ENCODE measurements at places on chromosomes 3 and 15. TPM values are rescaled to one million over a fixed set of nuclear protein-coding genes. Genes with fewer than 3 reads are reported as not detected.

DNA sequence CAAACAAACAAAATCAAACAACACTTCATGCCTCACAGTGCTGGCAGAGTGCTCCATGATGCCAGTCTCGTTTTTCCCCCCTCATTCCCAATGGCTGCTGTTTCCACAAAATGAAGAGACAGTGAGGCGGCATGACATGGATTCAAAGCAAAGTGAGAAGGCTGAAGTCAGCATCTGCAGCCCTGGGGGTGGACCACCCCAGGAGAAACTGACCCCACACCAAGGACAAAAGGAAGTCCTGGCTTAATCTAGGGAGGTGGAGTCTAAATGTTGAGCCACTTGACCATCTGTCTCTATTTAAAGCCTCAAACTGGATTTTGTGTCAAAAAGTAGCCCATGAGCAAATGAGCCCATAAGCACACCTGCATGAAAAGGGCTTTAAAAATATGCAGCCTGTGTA lies 151.2 kb upstream of the RORA start:
- no peak overlapping the region for H3K27ac ChIP-seq
- no peak for DNase-seq
- no peaks in the 10 kb centered on the region for H3K36me3 ChIP-seq
- no peaks in the 10 kb centered on the region for H3K4me1 ChIP-seq
- H3K27me3 ChIP-seq: no peaks in the 10 kb centered on the region

DNA sequence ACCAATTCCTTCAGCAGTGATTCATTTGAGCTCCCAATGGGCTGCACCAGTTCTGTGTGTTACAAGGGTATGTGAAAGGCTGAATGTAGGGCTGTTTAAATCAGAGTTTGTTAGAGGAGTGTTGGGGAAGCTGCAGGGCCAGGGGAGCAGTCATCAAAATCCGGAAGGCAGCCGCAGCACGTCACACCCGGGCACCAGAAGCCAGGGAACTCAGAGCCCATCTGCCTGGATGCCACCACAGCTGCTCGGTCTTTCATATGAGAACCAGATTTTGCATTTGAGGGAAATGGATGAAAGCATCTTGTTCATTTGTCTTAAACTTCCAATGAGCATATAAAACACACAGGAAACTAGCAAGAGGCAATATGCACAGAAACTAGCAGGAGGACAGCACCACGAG lies 24.2 kb upstream of the NEO1 start:
- no peaks in the 10 kb centered on the region for H3K27me3 ChIP-seq
- no peak overlapping the region for H3K4me3 ChIP-seq
- DNase-seq: no peak
- H3K36me3 ChIP-seq: no peaks in the 10 kb centered on the region

- no peak overlapping the region for H3K27ac ChIP-seq
- H3K4me1 ChIP-seq: no peaks in the 10 kb centered on the region
- H3K36me3 ChIP-seq: peaks cover 2% of the 10 kb centered on the region
- DNase-seq: no peak
Measured at GRCh38 chr15:33810806-33811205, 157.5 kb upstream of the CHRM5 start.

DNA sequence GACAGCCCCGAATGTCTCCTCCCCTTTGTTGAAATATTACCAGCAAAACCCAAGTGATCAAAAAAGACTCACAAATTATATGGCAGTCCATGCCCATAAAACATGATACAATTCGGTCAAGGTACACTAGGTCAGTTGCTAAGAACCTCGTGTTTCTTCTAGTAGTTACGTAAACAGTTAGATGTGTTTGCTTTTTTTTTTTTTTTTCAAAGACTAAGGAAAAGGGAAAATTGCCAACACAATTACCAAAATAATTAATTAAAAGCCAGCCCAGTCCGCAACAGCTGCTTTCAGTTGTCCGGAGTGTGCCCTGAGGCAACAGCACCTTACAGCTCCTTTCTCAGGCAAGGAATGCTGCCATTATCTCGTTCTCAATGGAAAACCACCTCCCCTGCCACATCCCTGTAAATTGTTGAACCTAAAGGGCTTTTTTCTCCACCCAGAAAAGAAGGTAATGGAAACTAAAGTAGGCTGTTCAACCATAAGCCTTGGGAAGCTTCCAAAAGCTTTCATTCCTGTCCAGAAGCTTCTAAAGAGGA lies 129.2 kb upstream of the TSC22D2 start:
- H3K4me1 ChIP-seq: peaks cover 30% of the 10 kb centered on the region
- H3K4me3 ChIP-seq: no peak overlapping the region
- no peaks in the 10 kb centered on the region for H3K36me3 ChIP-seq
- H3K27me3 ChIP-seq: no peaks in the 10 kb centered on the region
- DNase-seq: no peak

- H3K27me3 ChIP-seq: no peaks in the 10 kb centered on the region
- no peak overlapping the region for H3K4me3 ChIP-seq
- no peaks in the 10 kb centered on the region for H3K36me3 ChIP-seq
- no peak for DNase-seq
- H3K4me1 ChIP-seq: no peaks in the 10 kb centered on the region
Measured at GRCh38 chr15:33932734-33933133, 35.6 kb upstream of the CHRM5 start.

GRCh38 chr3:133381346-133382109 lies 18.3 kb upstream of the BFSP2 start:
- H3K4me3 ChIP-seq: no peak overlapping the region
- H3K27ac ChIP-seq: peak overlapping the region; percentile 9
- peaks cover 12% of the 10 kb centered on the region for H3K4me1 ChIP-seq
- no peaks in the 10 kb centered on the region for H3K27me3 ChIP-seq
- DNase-seq: no peak

DNA sequence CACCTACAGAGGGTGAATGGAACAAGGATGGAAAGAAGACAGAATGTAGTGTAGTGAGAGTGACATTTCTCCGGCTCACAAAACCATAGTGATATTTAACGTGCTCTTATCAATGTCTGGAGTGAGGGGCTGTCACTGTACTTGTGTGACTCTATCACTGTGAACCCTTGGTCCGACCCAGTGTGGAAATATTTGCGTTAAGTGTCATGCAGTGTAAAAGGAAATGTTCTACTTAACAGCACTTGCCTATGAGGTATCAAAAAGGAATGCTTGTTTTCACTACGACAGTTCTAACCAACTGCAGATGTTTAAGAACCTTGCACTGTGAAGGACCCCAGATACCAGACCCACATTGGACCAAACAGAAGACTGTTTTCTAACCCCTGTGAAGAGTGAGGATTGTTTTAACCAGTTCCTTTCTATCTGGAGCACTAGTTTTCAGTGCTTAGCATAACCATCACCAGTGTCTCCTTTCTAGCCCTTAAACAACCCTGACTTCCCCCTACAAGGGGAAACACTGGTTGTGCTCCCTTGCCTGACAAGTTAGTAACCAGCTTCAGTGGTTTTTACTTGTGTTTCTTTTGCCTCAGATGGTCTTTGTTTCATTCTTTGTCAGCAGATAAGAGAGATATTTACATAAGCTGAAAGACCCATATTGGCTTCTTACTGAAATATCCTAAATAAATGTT lies 144.7 kb upstream of the ABHD17C start:
- no peaks in the 10 kb centered on the region for H3K4me1 ChIP-seq
- no peaks in the 10 kb centered on the region for H3K27me3 ChIP-seq
- H3K36me3 ChIP-seq: peaks cover 22% of the 10 kb centered on the region
- H3K27ac ChIP-seq: no peak overlapping the region

- peak overlapping the region; percentile 97 for H3K27ac ChIP-seq
- H3K4me1 ChIP-seq: peaks cover 34% of the 10 kb centered on the region
- H3K4me3 ChIP-seq: peak overlapping the region; percentile 42
- H3K36me3 ChIP-seq: peaks cover 6% of the 10 kb centered on the region
- DNase-seq: peak; percentile 46
Measured at GRCh38 chr3:36969540-36970432, 23.1 kb downstream of the EPM2AIP1 start.

- peaks cover 14% of the 10 kb centered on the region for H3K4me1 ChIP-seq
- no peak overlapping the region for H3K27ac ChIP-seq
Measured at GRCh38 chr3:183178833-183179549, 16.5 kb upstream of the LAMP3 start.

DNA sequence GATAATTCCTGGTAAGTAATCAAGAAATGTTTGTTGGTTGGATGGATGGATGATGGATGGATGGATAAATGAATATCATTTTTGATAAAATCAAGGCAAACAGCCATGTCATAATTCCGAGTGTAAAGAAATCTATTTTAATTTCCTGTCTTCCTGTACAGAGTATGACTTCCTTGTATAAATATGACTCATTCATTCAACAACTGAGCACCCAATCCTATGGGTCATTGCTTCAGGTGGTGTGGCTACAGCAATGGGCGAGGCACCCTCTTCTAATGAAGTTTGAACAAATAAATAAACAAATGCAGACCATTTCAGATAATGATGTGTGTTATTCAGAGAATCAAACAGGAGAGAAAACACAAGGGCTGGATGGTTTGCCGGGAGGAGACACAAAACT lies 198.7 kb downstream of the TNIK start:
- H3K36me3 ChIP-seq: no peaks in the 10 kb centered on the region
- DNase-seq: no peak
- no peak overlapping the region for H3K27ac ChIP-seq
- no peaks in the 10 kb centered on the region for H3K27me3 ChIP-seq
- no peak overlapping the region for H3K4me3 ChIP-seq

GRCh38 chr3:67384760-67385397 lies 269.5 kb downstream of the SUCLG2 start:
- no peak overlapping the region for H3K4me3 ChIP-seq
- H3K4me1 ChIP-seq: no peaks in the 10 kb centered on the region
- H3K27me3 ChIP-seq: no peaks in the 10 kb centered on the region
- peaks cover 10% of the 10 kb centered on the region for H3K36me3 ChIP-seq
- H3K27ac ChIP-seq: no peak overlapping the region
- DNase-seq: peak; percentile 47

GRCh38 chr3:23701716-23702597 lies 103.8 kb upstream of the UBE2E1 start:
- peaks cover 5% of the 10 kb centered on the region for H3K4me1 ChIP-seq
- DNase-seq: no peak
- no peaks in the 10 kb centered on the region for H3K36me3 ChIP-seq
- no peak overlapping the region for H3K4me3 ChIP-seq
- no peaks in the 10 kb centered on the region for H3K27me3 ChIP-seq
- no peak overlapping the region for H3K27ac ChIP-seq

- H3K4me1 ChIP-seq: peaks cover 2% of the 10 kb centered on the region
- no peak overlapping the region for H3K4me3 ChIP-seq
- H3K27ac ChIP-seq: no peak overlapping the region
- H3K27me3 ChIP-seq: no peaks in the 10 kb centered on the region
- peaks cover 8% of the 10 kb centered on the region for H3K36me3 ChIP-seq
- DNase-seq: no peak
Measured at GRCh38 chr3:132544130-132544529, 52.9 kb upstream of the ACKR4 start.

- peaks cover 5% of the 10 kb centered on the region for H3K4me1 ChIP-seq
- H3K27ac ChIP-seq: no peak overlapping the region
- no peak overlapping the region for H3K4me3 ChIP-seq
- DNase-seq: no peak
- no peaks in the 10 kb centered on the region for H3K27me3 ChIP-seq
- peaks cover 3% of the 10 kb centered on the region for H3K36me3 ChIP-seq
Measured at GRCh38 chr15:39226169-39226937, 354.5 kb upstream of the THBS1 start.

GRCh38 chr3:185658504-185658912 lies 72.4 kb downstream of the SENP2 start:
- no peak for DNase-seq
- H3K36me3 ChIP-seq: peaks cover 20% of the 10 kb centered on the region
- H3K4me1 ChIP-seq: peaks cover 8% of the 10 kb centered on the region

DNA sequence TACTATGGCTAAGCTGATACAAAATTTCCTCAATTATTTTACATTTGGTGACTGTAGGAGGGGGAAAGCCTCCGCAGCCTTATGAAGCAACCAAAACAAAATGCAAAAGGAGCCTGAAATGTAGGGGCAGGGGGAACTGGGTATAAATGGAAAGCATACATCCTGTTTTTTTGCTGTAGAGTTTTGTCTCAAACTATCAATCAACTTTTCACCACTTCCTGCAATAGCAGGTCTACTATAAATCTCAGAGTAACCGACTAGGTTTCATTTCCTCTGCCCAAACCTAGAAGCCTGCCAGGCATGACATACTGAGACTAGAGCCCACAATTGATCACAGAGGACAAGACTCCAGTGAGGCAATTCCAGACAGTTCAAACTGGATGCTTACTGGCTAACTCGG lies 91.3 kb downstream of the SHQ1 start:
- H3K36me3 ChIP-seq: no peaks in the 10 kb centered on the region
- DNase-seq: no peak
- H3K27ac ChIP-seq: no peak overlapping the region

- H3K27me3 ChIP-seq: no peaks in the 10 kb centered on the region
- H3K4me1 ChIP-seq: no peaks in the 10 kb centered on the region
- H3K4me3 ChIP-seq: no peak overlapping the region
- H3K36me3 ChIP-seq: peaks cover 12% of the 10 kb centered on the region
Measured at GRCh38 chr3:168154089-168154488, 58.4 kb upstream of the GOLIM4 start.

- no peak overlapping the region for H3K4me3 ChIP-seq
- no peaks in the 10 kb centered on the region for H3K36me3 ChIP-seq
- no peak overlapping the region for H3K27ac ChIP-seq
Measured at GRCh38 chr3:194014756-194015155, 121.2 kb upstream of the HES1 start.

DNA sequence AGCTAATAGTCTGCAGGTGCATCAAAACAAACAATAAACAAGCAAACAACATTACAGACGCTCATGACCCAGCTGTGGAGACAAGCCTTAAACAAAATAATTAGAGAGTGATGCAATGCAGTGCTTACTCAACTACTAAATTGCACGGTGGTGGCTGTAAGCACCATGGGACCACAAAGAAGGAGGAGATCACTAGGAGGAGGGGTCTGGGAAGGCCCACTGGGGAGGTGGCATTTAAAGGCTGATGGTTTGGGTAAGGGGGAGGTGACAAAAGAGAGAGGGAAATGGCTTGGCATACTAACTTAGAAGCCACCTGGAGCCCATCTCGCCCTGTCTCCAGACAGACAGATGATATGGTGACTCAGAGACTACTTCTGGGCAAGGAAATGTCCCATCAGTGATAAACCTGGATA lies 516.7 kb downstream of the FOXP1 start:
- H3K27me3 ChIP-seq: peaks cover 34% of the 10 kb centered on the region
- peaks cover 37% of the 10 kb centered on the region for H3K4me1 ChIP-seq
- no peaks in the 10 kb centered on the region for H3K36me3 ChIP-seq

DNA sequence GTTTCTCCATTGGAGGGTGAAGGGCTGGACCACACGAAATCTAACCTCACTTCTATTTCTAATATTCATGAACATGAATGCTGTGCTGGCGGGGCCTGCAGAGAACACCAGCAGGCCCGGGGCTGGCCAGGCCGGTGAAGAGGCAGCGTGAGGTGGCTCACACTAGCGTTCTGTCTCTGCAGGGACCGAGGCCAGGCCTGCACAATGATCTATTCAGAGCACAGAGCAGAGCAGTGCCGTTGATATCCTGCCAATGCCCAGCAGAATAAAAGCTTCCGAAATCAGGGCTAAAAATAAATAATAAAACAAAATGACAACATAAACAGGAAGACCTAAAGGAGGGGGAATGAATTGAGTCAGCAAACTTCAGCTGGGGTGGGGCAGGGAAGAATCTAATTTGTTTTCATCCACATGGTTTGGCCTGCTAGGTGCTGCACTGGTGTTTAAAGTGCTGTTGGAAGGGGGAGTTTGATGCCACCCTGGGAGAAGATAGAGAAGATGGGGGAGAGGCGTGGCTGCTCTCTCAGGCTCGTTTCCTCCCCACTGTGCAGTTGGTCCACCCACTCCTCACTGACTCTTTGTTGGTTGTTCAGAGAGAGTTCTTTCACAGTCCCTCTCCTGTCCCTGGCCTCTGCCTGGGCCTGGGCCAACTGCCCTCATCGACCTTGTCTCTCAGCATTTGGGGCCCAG lies 837.1 kb downstream of the AGBL1 start:
- H3K4me1 ChIP-seq: peaks cover 9% of the 10 kb centered on the region
- H3K27ac ChIP-seq: no peak overlapping the region
- H3K27me3 ChIP-seq: no peaks in the 10 kb centered on the region
- no peaks in the 10 kb centered on the region for H3K36me3 ChIP-seq
- peak; percentile 17 for DNase-seq

The TF gene
- 0.98 TPM for total RNA-seq

The VGLL3 gene
- total RNA-seq: 6.1 TPM

The ATP8B4 gene
- 0.18 TPM for total RNA-seq

The PPP4R2 gene
- 105 TPM for total RNA-seq

All from neural crest cell (in vitro differentiated cells).